ENCODE measurements at places on chromosomes 3 and 15.

DNA sequence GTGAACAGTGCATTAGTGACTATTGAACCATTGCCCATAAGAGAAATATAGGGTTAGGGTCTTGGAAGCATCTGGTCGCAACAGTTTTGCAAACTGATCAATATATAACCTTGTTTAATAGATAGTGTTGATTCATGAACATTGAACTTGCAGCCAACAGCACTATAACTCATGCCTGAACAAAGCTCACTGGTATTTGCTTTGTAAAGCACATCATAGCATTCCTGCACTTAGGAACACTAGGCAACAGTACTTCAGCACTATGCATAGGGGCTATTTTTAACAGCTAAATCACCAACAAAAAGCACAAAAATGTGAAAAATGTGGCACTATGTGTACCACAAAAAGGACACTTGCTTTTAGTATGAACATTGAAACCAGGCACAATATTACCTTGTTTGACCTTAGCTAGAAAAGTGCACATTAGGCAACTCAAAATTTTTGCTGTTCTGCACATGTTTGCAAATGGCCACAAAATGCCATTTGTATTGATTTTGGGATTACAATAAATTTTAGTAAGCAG is 68.0 kb downstream of the OXNAD1 start:
- no peak for DNase-seq

GRCh38 chr3:5675319-5675718 is 487.8 kb downstream of the EDEM1 start:
- DNase-seq, result no peak

DNA sequence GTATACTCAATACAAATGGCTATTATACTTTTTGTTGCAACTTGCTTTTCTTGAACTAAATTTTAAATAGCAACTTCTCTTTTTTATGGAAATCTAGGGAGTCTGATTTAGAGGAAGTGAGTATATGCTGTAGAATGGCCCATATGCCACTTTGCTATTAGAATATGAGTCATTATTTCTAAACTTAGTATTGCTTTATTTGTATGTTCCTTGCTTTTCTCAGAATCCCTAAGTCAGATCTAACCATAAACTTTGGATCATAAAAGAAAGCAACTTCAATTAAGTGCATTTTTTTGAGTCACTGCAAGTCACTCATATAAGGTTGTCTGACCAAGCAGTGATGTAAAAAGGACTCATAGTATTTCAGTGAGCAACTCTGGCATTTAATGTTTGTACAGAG is 17.5 kb upstream of the SPTSSB start:
- DNase-seq, result no peak

DNA sequence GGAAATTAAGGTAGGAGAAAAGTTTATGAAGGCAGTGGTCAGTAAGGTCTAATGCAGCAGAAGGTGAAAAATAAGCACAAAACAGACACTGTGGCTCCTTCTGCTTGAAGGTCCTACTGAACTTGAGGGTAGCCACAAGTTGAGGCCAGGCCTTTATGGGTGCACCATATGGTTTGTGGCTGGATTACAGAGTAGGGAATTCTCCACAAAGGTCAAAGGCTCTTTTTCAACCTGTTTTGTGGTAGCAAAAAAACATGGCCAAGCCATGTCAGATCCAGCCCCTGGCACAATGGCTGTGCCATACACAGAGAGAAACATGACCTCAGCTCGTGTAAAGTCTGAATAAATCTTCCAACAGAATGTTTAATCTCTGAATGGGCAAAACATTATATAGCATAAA is 214.0 kb downstream of the SATB1 start:
- DNase-seq, result no peak

DNA sequence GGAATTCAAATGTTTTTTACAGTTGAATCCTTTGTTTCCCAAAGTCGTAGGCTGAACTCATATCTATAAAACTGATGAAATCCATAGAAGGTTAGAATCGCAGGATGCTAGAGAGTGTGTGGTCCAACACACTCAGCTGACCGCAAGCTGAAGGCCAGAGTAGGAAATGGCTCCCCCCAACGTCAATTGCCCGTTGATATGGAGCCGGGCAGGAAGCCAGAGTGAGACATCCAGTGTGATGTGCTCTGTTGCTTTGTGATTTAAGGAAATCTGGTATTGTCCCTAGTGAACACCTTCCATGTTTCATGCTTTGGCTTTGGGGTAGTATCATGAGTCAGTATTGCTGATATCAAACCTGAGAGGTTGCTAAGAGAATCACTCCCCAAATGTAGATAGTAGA is 5.8 kb upstream of the MEX3B start:
- DNase-seq, result no peak

GRCh38 chr3:13569201-13569600 is 20.3 kb downstream of the FBLN2 start:
- DNase-seq, result no peak

- DNase-seq, result no peak
These were observed 34.2 kb upstream of the SPTBN5 start for GRCh38 chr15:41928100-41928499.
